ENCODE measurements at places on chromosomes 12 and 14. TPM values are rescaled to one million over a fixed set of nuclear protein-coding genes. Genes with fewer than 3 reads are reported as not detected.
A peak's percentile ranks its signal among the peaks of the same experiment; 100 is the strongest.

- no peaks in the 10 kb centered on the region for H3K36me3 ChIP-seq
- H3K27me3 ChIP-seq, result no peaks in the 10 kb centered on the region
- H3K4me3 ChIP-seq, result no peak overlapping the region
- H3K4me1 ChIP-seq, result peaks cover 57% of the 10 kb centered on the region
- no peak for DNase-seq
Observed at GRCh38 chr12:116266168-116266601, 11.3 kb downstream of the MED13L start.

DNA sequence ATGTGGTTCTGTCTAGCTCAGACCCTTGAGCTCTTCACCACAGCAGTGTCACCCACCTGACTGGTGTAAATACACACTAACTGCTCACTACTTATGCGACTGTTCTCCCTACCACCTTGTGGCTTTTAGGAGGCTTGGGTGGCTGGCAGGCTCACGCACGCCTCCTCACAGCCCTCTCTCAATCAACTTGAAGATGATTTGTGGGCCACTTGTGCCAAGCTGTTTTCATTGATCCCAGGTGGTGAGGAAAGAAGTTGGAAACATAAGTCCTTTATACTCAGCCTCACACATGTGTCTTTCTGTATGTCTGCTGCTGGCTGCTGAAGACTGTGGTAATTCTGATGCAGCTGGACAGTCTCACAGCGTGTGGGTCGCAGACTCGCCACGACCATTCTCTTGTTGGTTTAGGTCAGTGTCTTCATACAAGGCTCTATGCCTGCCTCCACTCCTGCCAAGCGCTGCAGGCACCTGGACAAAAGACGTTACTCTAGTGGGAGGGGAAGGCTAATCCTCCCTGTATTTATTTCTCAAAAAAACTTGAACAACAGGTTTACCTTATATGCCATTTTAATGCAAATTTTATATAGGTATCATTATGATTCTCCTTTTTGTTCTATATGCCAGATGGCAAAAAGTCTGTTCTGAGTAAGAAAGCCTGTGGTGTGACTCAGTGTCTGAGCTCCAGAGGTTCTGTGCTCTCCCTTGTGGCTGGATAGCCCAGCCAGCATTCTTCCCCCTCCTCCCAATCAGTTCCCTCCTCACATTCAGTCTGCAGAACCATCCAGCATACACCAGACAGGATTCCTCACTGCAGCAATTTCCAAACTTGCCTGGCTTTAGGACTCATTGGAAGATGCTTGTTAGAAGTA lies 115.6 kb downstream of the DIP2B start:
- peaks cover 85% of the 10 kb centered on the region for H3K4me1 ChIP-seq
- no peak for DNase-seq
- H3K4me3 ChIP-seq, result no peak overlapping the region
- no peak overlapping the region for H3K27ac ChIP-seq

- no peaks in the 10 kb centered on the region for H3K36me3 ChIP-seq
- H3K27ac ChIP-seq, result no peak overlapping the region
- H3K4me1 ChIP-seq, result peaks cover 9% of the 10 kb centered on the region
- no peaks in the 10 kb centered on the region for H3K27me3 ChIP-seq
Observed at GRCh38 chr12:21433525-21433924, 3.9 kb upstream of the PYROXD1 start.

DNA sequence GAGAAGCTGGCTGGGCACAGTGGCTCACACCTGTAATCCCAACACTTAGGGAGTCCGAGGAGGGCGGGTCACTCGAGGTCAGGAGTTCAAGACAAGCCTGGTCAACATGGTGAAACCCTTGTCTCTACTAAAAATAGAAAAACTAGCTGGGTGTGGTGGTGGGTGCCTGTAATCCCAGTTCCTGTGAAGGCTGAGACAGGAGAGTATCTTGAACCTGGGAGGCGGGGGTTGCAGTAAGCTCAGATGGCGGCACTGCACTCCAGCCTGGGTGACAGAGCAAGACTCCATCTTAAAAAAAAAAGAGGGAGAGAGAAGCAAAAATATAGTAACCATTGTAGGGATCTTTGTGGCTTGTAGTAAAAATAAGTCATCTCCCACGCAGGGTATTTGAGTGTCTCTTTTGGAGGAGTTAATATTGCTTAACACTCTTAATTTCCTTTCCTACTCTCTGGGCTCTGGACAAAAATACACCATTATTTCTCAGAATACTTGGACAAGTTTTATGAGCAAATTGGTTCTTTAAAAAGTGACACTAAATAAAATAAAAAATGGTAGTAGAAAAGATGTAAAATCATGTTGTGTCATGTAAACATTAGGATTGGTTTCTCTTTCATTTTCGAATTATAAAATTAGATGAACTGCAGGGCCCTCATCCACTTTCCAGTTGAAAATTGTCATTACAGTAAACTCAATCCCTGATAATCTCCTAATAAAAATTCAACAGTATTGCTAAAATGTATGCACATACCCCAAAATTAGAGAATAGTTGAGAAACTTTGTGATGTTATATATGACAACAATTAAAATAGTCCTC lies 61.1 kb upstream of the C12orf71 start:
- H3K36me3 ChIP-seq, result no peaks in the 10 kb centered on the region
- no peaks in the 10 kb centered on the region for H3K27me3 ChIP-seq
- no peak overlapping the region for H3K4me3 ChIP-seq
- DNase-seq, result no peak
- peak overlapping the region; percentile 17 for H3K27ac ChIP-seq

GRCh38 chr12:13095266-13095995 lies 8.0 kb downstream of the GSG1 start:
- peaks cover 41% of the 10 kb centered on the region for H3K4me1 ChIP-seq
- no peak for DNase-seq
- no peak overlapping the region for H3K27ac ChIP-seq
- no peaks in the 10 kb centered on the region for H3K36me3 ChIP-seq
- H3K4me3 ChIP-seq, result no peak overlapping the region

DNA sequence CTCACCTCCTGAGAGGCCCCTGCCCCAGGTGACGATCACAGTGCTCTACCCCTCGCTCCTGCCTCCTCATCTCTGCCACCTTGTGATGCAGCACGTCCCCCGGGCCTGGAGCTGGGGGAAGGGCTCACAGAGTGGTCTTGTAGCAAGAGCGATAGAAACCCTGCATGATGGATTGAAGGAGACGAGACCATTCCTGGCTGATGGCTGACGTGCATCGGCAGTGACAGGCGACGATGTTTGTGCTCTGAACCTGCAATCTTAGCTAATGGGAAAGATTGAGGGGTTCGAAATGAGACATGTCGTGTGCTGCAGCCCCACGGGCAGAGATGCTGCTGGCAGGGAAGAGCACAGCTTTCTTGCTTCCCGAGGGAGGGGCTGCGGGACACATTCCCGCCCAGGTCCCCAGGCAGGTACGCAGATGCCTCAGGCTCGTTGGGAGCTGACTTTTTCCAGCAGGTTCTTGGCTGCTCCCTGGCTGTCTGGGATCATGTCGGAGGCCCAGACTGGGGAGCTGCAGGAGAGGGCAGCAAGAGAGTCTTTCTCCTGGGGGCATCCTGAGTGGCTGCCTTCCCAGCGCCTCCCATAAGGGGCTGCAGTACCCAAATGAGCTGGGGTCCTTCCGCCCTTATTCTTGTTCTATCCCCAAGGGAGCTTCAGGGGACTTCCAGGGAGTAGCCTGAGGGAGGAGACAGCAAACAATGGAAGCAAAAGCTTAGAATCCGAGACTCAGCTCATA lies 38.7 kb upstream of the GPATCH2L start:
- no peaks in the 10 kb centered on the region for H3K4me1 ChIP-seq
- DNase-seq, result no peak
- peaks cover 33% of the 10 kb centered on the region for H3K27me3 ChIP-seq
- no peak overlapping the region for H3K4me3 ChIP-seq

DNA sequence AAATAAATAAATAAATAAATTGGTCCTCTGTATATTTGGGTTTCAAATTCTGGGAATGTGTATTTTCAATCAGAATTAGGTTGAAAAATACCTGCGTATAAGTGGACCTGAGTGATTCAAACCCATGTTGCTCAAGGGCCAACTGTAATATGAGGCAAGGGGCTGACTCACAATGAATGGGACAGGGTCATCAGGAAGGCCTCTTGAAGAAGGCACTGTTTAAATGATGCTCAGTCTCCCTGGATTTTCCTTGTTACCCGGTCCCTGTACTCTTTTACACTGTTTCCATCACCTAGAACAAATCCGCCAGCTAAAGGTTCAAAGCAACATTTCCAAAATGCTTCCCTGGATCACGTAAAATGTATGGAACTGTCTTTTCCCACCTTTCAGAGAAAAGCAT lies 3.8 kb downstream of the PSMB5 start:
- peaks cover 76% of the 10 kb centered on the region for H3K36me3 ChIP-seq
- DNase-seq, result no peak
- H3K27ac ChIP-seq, result no peak overlapping the region
- no peaks in the 10 kb centered on the region for H3K27me3 ChIP-seq
- H3K4me3 ChIP-seq, result no peak overlapping the region

- DNase-seq, result no peak
- H3K4me3 ChIP-seq, result no peak overlapping the region
- H3K27ac ChIP-seq, result no peak overlapping the region
Observed at GRCh38 chr14:96192975-96193805, 11.4 kb upstream of the BDKRB2 start.

SERPINA10 gene
- not detected for total RNA-seq

NOXRED1 gene
- total RNA-seq, result 0.74 TPM

KRT73 gene
- 1.1 TPM for total RNA-seq

CIROP gene
- not detected for total RNA-seq
